Hindlimb muscle (tissue), 1 donor: ENCODE measurements at places on chromosomes 6 and 20.

DNA sequence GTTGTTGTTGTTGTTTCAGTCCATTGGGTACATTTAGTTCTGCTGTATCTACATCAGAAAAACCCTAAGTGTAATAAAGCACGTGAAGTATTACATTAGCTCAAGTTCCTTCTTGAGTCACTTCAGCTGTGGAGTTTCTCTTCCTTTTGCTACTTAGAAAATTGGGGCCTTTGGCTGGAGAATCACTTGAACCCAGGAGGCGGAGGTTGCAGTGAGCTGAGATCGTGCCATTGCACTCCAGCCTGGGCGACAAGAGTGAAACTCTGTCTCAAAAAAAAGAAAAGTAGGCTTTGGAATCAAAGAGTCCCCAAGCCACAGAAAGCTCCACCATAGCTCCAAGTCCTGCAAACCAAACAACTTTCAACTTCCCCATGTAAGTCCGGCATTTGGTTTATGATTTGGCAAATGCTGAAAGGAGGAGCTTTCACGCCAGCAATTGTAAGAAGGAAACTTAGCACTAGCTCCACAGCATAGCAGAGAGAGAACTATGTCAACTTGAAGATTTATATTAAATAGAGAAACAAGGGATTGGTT, 56.5 kb upstream of the RNF144B start:
- no peak for DNase-seq

GRCh38 chr6:5509106-5509505, 247.8 kb downstream of the FARS2 start:
- no peak for DNase-seq

GRCh38 chr6:28675600-28675999, 149.9 kb downstream of the GPX5 start:
- no peak for DNase-seq

DNA sequence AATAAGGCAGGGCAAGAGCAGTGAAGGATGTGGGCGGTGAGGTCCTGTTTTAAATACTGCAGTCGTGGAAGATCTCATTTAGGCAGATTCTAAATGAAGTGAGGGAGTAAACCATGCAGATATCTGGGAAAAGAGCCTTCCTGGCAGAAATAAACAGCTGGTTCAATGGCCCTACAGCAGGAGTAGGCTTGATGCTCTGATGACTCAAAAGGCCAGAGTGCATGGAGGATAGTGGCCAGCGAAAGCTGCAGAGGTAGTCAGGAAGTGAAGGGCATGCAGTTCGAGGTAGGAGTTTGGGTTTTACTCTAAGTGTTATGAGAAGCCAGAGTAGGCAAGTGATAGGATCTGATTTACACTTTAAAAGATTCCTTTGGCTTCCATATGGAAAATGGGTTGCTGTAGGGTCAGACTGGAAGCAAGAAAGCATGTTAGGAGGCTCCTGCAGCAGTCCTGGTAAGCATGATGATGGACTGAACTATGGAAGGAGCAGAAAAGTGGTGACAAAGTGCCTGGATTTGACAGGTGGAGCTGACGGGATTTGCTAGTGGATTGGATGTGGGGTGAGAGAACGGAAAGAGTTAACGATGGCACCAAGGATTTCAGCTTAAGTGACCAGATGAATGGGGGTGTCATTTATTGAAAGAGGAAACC, 150.0 kb downstream of the GJA10 start:
- DNase-seq = no peak

GRCh38 chr20:16942756-16943155, 194.6 kb downstream of the OTOR start:
- no peak for DNase-seq

DNA sequence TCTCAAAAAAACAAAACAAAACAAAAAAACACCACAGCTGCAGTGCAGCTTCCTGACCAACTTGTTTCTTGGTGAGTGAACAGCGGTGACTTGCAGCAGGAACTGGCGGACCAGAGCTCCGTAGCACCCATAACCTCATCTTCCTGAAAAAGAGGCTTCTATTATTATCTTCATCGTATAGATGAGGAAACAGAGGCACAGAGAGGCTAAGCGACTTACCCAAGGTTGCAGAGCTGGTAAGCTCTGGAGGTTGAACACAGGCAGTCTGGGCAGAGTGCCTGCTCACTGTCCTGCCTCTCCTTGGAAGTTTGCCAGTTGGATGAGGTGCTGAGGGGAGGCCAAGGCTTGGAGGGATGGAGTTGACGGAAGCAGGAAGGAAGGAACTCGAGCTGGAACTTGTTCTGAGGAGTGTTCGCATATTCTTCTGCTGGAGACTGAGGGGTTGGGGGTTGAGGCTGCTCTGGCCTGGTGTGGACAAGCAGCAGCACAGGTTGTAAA, 47.9 kb upstream of the CCDC167 start:
- peak; percentile 19 for DNase-seq

DNA sequence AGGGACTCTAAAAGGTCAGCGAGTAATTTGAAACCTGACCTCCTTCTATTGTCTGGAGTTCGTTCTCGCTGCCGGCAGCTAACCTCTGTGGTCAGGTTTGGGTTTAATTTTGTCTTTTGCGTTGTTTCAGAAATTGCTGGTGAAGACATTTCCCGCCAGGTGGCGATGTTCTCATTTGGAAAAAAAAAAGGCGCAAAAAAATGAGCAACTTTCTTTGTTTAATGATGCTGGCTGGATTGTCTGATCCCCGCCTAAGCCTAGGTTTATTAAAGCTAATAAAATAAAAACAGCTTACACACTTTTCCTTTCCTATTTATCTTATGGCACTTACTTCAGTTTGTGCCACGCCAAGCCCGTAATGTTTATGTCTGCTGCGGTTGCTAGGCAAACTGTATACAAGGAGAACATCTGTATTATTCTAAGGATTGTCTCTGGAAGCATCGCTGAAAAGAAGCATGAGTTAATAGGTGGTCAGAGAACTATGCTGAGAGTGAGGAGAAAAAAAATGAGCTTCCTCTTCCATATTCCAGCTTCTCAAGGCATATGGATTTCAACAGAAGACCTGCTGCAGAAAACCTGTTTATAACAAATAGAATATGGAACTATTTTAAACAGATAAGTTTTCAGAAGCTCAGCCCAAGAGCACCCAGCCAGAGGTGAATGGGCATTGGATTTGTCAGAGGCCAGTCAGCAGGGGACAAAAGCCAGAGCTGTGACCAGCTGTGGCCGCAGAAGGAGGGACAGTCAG, 205.7 kb downstream of the DOK5 start:
- peak; percentile 56 for DNase-seq

DNA sequence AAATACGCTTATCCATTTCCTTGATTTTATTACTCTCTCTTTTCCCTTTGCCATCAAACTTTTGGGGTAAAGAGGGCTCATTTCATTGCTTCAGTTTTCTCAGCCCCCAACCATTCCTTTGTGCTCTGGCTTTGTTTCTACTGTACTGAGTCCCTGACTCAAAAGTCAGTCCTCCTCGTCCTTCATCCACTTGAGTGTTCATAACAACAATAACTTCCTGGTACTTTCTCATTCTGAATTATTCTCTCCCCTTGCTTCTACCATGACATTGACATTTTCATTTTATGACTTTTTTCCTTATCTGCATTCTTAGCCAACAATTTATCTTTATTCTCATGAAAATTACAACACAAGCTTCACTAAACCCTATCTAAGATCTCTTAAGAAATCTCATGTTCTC, 911 bp downstream of the ENPP3 start:
- DNase-seq = no peak

DNA sequence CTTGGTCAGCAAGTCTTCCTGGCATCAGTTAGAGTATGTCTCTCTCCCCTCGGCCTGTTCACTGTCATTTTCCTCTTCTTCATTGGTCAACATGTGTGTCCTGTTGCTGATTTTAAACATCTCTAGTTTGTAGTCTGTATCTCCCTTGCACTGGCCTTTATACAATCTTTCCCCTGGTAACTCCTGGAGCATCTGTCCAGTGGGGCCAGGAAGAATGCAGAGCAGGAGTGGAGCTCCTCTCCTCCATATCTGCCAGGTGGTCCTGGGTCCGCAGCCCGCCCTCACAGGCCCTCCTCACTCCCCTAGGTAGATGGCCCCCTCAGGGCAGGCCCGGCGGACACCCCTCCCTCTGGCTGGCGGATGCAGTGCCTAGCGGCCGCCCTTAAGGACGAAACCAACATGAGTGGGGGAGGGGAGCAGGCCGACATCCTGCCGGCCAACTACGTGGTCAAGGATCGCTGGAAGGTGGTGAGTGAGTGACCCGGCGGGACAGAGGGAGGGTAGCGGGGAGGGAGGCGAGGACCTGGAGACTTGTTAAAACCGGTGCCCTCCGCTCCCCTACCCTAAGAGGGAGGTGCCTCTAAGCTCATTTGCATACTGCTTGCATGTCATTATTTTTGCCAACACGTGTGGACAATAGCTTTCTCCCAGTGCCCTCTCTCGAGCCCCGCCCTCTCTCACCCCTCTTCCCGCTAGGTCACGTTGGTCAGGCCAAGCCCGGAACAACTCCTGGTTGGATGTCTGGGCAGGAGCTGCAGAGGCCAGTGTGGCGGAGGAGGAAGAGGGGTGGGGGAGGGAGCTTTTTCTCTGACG, 3.2 kb downstream of the TTBK1 start:
- no peak for DNase-seq

GRCh38 chr6:32882879-32883250, 28.9 kb downstream of the PSMB9 start:
- DNase-seq = no peak

GRCh38 chr6:34696189-34696738, 303 bp downstream of the ILRUN start:
- peak; percentile 42 for DNase-seq

DNA sequence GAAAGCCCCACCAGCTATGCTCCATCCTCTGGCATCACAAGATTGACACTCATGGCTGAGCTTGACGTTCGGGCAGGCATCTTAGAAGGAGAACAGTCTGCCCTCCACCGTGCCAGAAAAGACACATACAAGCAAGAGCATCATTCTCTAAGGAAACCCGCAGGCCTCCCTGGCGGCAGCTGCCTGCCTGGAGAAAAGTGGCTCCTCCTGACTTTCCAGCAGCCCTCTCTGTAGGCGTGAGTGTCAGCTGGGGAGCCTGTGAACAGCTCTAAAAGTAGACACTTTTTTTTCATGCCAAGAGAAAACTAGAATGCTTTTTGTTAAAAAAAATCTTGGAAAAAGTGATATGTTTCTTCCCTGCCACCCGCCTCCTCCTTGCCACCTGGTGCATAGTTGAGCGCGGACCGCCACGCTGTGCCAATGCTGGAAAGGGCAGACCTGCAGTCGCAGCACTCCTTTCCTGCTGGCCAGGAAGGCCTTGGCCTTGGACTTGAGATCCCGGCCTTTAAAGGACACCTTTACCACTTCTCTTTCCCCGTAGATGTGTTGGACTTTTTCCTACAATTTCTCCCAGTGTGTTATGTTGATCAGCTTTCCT, 29.7 kb upstream of the INSM1 start:
- no peak for DNase-seq

GRCh38 chr20:45230631-45231030, 9.5 kb downstream of the SEMG2 start:
- no peak for DNase-seq

- no peak for DNase-seq
These were observed 225.6 kb upstream of the JARID2 start for GRCh38 chr6:15020119-15020770.

DNA sequence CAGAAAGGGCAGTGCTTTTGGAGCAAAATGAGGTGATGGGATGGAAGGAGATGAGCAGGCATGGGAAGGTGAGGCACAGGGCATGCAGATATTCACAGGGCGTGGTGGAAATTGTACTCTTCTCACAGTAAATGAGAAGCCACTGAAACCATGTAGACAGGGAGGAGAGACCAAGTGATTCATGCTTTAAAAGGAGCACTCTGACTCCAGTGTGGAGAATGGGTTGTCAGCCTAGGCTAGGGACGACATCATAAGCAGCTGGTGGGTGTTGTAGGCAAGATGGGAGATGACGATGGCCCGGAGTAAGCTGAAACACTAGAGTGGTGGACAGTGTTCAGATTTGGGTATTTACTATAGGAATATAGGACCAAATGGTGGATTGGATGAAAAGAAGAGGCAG, 18.4 kb downstream of the PDE7B start:
- no peak for DNase-seq

DNA sequence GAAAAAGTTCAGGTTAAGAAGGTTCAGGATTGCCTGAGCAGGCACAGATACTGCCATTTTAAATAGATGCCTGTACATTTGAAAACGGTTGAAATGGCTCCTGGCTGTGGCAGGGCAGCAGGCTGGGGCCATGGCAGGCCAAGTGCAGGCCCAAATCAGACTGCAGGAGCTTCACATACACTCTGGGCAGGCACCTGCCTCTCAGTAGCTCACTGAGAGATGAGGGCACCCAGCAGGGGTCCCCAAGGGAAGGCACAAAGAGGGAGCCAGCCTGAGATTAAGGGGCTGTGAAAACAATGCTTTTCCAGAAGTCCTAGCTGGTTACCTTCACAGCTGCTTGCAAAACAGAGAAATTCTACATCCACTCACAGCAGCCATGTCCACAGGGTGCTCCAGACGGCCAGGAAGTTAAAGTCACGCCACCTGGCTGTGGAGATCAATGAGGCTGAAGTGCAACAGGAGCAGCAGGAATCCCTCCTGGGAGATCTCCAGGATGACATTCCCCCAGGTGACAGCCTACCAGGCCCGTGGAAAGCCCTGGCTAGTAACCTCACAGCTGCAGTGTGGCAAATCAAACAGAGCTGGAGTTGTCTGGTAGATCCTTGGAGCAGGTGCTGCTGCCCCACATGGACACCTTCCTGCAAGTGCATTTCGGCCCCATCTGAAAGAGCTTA, 6.2 kb upstream of the RAET1E start:
- no peak for DNase-seq

DNA sequence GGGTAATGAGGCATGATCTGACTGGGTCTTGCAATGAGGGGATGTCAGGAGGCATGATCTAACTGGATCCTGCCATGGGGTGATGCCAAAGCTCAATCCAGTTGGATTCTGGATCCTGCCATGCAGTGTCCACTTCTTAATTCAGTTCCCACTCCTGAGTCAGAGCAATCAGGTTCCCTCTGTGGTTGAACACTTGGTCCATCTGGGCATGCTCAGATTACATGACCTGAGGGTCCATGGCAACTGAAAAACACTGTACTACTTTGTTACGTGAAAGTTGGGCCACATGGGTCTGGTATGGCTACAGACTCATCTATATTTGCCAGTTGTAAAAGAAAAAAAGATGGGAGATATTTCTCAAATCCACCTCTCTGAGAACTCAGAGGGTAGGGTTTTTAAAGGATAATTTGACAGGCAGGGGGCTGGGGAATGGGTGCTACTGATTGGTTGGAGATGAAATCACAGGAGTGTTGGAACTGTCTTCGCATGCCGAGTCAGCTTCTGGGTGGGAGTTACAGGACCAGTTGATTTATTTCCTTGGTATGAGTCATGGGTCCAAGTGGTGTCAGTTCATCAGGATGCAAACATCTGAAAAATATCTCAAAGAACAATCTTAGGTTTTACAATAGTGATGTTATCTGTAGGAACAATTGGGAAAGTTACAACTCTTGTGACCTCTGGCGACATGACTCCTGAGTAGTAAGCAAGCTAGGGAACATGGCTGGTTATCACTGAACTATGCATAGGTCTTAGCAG, 21.6 kb downstream of the C6orf163 start:
- DNase-seq = no peak
